ENCODE measurements at places on chromosomes 11 and 22.

- no peak for DNase-seq
Observed at GRCh38 chr11:13262096-13262495, 15.5 kb upstream of the BMAL1 start.

DNA sequence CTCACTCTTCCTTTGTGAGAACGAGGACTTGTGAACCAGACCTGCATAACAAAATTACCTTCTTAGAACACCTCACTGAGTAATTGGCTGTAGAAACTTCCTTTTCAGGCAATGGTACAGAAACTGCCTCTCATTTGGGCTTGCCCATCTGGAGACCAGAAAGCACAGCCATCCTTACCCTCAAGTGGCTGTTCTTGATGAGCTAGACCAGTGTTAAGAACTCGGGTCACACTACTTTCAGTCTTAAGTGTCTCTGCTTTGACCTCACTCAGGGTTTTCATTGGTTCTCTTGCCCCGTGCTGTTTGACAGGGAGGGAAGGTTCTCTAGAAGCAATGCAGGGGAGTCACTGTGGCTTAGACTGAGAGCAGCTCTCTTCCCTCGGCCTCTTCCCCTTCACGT is 29.3 kb downstream of the NAT10 start:
- no peak for DNase-seq

- DNase-seq, result no peak
Observed at GRCh38 chr11:36688571-36689291, 90.7 kb upstream of the RAG2 start.

DNA sequence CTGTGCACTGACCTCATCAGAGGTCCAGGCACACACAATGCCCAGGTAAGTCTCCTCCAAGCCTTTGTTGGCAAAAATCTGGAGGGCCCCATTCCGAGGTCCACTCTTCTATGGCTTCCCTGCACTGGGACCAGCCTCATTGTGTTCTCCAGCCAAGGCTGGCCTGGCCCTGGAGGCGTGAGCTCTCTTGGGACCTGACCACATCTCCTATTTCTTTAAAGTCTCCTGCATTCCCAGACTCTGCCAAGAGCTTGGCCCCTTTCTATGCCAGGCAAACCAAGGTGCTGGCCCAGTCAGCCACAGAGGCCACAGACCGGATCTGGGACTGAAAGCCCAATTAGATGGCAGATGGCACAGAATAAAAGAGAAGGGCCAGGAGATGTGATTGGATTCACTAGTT is 55.1 kb downstream of the C11orf58 start:
- no peak for DNase-seq

DNA sequence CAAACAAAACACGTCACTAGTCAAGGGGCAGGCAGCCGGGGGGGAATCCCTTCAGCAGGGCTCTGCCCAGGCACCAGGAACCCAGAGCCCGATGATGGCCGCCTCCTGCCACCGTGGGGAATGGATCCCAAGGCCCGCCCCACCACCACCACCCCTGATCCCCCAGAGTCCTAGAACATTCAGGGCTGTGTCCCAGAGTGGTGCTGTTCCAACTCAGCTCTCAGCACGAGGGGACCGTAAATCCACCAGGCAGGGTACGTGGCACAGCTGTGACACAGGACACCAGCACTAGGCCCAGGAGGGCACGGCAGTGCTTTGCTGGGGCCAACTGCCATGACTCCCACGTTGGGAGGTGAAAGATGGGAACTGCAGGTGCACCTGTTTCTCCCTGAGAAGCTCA is 29.6 kb downstream of the ANO1 start:
- peak; percentile 29 for DNase-seq

DNA sequence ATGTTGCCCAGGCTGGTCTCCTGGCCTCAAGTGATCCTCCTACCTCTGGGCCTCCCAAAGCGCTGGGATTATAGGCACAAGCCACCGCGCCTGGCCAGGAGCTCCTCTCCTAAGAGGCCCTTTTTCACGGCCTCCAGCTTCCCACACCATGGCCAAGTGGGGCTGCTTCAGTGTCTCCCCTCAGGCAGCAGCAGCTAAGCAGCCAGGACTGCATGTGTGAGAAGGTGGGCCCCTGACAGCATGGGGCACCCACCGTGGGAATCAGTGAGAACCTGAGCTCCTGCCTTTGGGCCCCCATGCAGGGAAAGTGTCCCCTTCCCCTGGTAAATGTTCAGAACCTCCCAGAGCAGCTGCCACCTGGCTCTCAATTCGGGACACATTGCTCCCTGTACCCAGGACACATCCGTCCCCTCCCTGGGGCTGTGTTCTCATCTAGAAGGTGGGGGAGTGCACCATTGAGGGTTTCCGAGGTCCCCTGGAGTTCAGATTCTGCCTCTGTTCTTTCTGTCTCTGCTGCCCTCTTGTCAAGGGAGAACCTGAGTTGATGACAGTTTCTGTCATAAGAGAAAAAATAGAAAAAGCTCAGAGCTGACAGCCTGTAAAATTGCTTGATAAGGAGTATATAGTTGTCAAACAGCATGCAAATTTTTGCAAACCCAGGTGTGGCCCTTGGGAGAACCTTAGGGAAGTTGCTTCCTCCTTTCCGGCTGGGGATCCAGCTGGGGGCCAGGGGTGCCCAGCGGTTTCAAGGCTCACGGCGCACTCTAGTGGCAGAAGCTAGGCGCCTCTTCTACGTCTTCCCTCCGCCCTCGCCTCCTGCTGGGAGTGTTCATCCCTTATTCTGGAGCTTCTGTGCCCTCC is 29.7 kb downstream of the FAM83F start:
- DNase-seq, result peak; percentile 68

GRCh38 chr11:35257281-35257680 is 118.3 kb downstream of the CD44 start:
- no peak for DNase-seq

DNA sequence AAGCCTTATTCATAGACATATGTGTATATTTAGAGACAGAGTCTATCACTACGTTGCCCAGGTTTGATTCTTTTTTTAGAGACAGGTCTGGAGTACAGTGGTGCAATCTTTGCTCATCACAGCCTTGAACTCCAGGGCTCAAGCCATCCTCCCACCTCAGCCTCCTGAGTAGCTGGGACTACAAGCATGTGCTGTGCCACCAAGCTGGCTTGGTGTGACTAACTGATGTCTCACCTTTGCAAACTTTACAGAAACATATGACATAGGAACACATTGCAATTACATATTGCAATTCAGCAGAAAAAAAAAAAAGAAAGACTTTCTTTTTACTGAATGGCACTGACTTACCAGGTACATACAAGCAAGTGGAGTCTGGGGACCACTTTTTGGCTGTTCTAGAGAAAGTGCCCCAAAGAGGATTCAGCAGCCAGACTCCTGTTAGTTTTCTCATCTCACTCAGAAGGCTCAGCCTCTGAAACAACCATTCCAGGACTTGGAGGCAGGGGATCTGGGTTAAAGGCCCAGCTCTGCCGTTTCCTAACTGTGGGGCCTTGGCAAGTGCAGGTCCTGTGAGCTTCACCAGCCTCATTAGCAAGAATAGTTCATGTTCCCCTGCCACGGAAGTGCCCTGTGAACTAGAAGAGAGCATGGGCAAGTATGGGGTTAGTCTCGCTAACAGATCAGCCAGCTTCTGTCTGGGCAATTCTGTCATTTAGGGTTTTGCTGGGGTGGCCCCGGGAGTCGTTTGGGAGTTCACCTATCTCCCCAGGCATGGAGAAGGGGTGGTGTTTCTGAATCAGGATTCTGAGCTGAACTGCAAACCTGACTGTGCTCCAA is 11.3 kb upstream of the NFAM1 start:
- peak; percentile 39 for DNase-seq

- no peak for DNase-seq
Observed at GRCh38 chr11:21561581-21561980, 631.3 kb upstream of the ANO5 start.

GRCh38 chr11:68773521-68774193 is 22.3 kb upstream of the TESMIN start:
- no peak for DNase-seq

- DNase-seq, result peak; percentile 95
Observed at GRCh38 chr11:2380807-2381350, 3.8 kb downstream of the CD81 start.

Measured in right cardiac atrium (tissue), 5 donors.